ENCODE measurements at places on chromosomes 6 and 20. TPM values are rescaled to one million over a fixed set of nuclear protein-coding genes. Genes with fewer than 3 reads are reported as not detected.
A peak's percentile ranks its signal among the peaks of the same experiment; 100 is the strongest.

The ULBP3 gene
- total RNA-seq = 10.5 TPM

The TGM3 gene
- not detected for total RNA-seq

The OTOR gene
- not detected for total RNA-seq

The FIG4 gene
- 15.4 TPM for total RNA-seq

The PSORS1C1 gene
- 0.15 TPM for total RNA-seq

The SLC22A1 gene
- total RNA-seq = not detected

DNA sequence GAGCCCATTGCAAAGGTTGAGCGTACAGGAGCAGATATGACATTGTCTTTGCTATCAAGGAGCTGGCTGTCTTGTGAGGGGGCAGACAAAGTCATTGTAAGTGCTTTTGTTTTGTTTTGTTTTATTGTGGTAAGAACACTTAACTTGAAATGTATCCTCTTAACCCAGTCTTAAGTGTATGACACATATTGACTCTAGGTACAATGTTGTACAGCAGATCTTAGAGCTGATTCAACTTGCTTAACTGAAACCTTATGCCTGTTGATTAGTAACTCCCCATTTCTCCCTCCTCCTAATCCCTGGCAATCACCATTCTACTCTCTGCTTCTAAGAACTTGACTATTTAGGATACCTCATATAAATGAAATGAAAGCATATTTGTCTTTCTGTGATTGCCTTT, 429.0 kb downstream of the BMP2 start:
- DNase-seq = peak; percentile 26

GRCh38 chr6:17423026-17423425, 29.6 kb downstream of the CAP2 start:
- DNase-seq = no peak

DNA sequence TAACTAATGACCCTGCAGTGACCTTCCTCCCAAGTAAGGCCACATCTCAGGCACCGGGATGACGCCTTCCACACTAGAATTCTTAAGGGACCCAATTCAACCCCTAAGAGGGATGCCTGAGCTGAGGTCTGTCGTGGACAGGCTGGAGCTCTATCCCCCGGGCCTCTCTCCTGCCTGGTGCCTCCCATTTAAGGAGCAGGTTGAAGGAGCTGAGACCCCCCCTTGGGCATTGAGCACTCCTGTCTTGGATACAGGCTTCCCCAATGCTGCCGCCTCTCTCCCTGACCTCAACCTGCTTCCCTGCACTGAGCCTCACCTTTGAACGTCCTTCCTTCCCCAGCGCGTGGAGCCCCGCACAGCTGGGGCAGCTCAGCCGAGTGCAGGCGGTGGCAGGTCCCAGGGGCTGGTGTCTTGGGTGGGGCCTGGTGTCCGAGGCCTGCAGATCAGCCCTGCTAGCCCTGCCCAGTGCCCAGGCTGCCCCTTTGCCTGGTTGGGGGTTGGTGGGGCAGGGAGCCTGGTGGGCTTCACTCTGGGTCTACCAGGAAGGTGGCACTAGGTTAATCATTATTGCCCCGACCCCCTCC, 19.9 kb upstream of the BHLHE23 start:
- no peak for DNase-seq

GRCh38 chr20:59933296-59933848, at the start of gene SYCP2:
SYCP2 (minus strand) TSS chr20:59933637; CDS start chr20:59922413, 11,224 bp downstream.
- DNase-seq = no peak

DNA sequence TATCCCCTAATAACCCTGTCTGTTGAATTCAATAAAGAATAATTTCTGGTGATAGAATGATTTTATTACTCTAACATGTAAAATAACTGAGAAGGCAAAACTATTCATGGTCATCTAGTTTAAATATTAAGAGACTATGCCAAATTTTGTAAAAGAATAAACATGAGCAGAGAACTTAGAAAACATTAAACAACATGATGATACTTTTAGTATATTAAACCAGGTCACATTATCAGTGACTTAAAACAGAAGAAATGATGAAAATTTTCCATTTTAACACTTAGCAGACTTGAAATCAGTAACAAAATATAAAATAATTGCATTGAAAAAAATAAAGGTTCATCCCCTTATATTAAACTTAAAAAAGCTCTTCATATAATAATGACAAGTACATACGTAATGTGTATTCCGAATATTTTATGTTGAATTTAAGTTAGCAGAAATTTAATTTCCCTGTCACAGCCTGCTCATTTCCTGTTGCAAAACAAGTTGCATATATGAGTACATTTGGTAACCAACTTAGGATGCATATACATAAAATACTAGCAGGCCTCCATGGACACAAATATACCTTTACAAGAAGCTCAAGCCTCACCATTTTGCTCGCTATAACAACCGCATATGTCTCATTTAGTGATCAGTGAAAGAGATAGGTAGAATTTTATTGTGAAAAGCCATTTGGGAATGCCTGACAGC, 40.6 kb downstream of the DTNBP1 start:
- DNase-seq = no peak

GRCh38 chr20:53879048-53879684, 191.2 kb downstream of the BCAS1 start:
- no peak for DNase-seq

- DNase-seq = no peak
Measured at GRCh38 chr6:111367393-111368088, 115.5 kb downstream of the REV3L start.

DNA sequence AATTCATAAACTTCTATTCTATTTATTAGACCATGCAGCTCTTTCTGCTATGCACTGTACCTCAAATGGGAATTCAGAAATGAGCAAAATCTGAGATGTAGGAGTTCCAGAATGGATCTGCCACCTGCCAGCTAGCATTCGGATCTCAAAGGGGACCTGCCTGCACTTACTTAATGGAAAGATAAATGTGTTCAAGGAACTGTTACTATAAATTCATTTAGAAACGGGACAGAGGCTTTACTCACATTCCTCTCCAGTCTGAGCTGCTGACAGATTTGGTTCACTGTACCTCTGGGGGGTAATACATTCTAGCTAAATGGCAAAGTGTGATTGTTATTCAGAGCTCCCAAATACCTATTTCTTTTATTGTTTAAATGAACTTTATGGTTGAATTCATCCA, 384.1 kb downstream of the GRIK2 start:
- no peak for DNase-seq

- no peak for DNase-seq
Measured at GRCh38 chr6:169271158-169271876, 17.7 kb upstream of the THBS2 start.

- no peak for DNase-seq
Measured at GRCh38 chr6:13718123-13718458, 6.5 kb upstream of the RANBP9 start.

- DNase-seq = peak; percentile 72
Measured at GRCh38 chr6:73107016-73107415, 118.3 kb downstream of the KHDC1L start.

- DNase-seq = no peak
Measured at GRCh38 chr6:55963301-55963700, 87.9 kb upstream of the BMP5 start.

GRCh38 chr6:22921828-22922227, 352.5 kb downstream of the HDGFL1 start:
- DNase-seq = no peak

GRCh38 chr6:11748591-11749210, 29.9 kb downstream of the ADTRP start:
- no peak for DNase-seq

- no peak for DNase-seq
Measured at GRCh38 chr20:59461526-59461925, 142.8 kb upstream of the PHACTR3 start.

Data from M059J (cell line).